ENCODE measurements at places on chromosomes 12 and 14.

DNA sequence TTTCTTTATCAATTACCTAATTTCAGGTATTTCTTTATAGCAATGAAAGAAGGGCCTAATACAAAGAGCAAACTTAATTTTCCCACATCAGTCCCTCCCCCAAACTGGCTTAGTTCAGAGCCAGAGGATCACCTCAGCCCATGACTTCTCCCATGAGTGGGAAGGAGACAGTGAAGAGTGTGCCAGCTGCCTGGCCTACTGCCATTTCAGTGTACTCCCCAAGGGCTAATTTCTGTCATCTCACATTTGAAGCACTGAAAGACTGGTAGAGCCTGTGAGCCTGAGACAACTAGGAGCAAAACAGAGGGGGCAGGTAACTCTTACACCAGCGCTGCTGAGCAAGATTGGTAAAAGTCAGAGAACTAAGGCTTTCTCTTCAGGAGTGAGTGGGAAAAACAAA, 29.1 kb upstream of the ADAM20 start:
- H3K36me3 ChIP-seq, result peaks cover 57% of the 10 kb centered on the region
- DNase-seq, result no peak
- H3K27me3 ChIP-seq, result no peaks in the 10 kb centered on the region
- no peaks in the 10 kb centered on the region for H3K4me1 ChIP-seq

DNA sequence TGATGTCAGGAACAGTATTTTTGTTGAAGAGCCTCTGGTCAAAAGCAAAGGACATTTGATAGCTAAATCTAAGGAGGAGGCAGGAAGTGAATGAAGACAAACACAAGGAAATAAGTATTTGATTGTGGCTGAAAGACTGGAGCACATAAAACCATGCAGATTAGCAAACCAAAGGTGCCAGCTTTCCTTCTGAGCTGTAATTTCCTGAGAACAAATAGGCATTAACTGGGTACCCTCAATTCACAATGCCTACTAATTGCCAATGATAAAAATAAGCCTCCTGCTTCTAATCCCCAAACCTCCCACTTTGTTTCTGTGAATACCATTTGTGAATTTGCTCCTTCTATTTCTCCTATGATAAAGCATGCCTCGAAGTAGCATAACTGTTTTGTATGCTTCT, 1279.6 kb upstream of the USP15 start:
- no peaks in the 10 kb centered on the region for H3K27me3 ChIP-seq
- no peaks in the 10 kb centered on the region for H3K36me3 ChIP-seq
- no peak overlapping the region for H3K4me3 ChIP-seq
- no peak for DNase-seq

GRCh38 chr14:89827265-89827664, 127.3 kb downstream of the EFCAB11 start:
- DNase-seq, result peak; percentile 22
- H3K27me3 ChIP-seq, result no peaks in the 10 kb centered on the region
- no peaks in the 10 kb centered on the region for H3K36me3 ChIP-seq

DNA sequence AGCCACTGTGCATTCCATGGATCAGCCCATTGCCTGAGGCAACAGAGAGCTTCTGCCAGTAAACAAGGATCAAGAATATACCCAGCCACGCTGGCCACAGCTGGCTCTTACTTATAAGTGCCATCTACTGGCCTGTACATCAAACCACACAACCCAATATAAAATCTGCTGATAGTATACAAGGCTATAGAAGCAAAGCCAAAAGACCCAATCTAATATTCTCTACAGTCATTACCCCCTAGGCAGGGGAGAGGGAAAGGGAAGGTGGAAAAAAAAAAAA, 4.4 kb upstream of the FAM186B start:
- no peak overlapping the region for H3K4me3 ChIP-seq
- H3K27me3 ChIP-seq, result no peaks in the 10 kb centered on the region
- H3K27ac ChIP-seq, result no peak overlapping the region

GRCh38 chr12:26512213-26512612, 316.8 kb downstream of the SSPN start:
- no peaks in the 10 kb centered on the region for H3K36me3 ChIP-seq
- H3K4me3 ChIP-seq, result no peak overlapping the region
- DNase-seq, result no peak
- H3K4me1 ChIP-seq, result no peaks in the 10 kb centered on the region
- no peak overlapping the region for H3K27ac ChIP-seq

DNA sequence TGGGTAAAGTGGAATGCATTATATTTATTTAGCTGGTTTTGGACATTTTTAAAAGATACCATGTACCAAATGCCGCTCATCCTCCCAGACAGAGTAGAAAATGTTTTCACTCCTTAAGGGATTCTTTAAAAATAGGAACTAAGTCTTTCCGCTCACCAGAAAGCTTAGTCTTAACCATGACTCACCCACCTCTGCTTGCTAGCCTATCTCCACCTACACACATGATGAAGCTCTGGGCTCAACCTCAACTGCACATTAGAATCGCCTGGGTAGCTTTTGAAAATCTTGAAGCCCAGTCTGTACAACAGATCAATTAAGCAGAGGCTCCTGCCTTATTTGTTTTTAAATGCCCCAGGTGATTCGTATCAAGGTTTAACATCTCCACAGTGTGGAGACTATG, 260.5 kb downstream of the NEDD1 start:
- H3K4me1 ChIP-seq, result no peaks in the 10 kb centered on the region
- H3K4me3 ChIP-seq, result no peak overlapping the region
- no peak overlapping the region for H3K27ac ChIP-seq
- no peak for DNase-seq
- H3K27me3 ChIP-seq, result no peaks in the 10 kb centered on the region

GRCh38 chr12:29743801-29744200, 39.9 kb downstream of the TMTC1 start:
- no peak overlapping the region for H3K4me3 ChIP-seq
- H3K27me3 ChIP-seq, result no peaks in the 10 kb centered on the region
- peak overlapping the region; percentile 51 for H3K27ac ChIP-seq
- DNase-seq, result no peak

DNA sequence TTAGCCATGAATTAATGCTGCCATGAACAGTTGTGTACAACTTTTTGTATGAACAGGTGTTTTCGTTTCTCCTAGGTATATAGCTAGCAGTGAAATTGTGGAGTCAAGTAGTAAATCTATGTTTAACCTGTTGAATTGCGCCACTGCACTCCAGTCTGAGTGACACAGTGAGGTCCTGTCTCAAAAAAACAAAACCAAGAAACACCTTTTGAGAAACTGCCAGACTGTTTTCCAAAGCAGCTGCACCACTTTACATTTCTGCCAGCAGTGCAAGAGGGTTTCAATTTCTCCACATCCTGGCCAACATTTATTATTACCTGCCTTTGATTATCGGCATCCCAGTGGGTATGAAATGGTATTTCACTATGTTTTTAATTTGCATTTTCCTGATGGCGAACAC, 3.3 kb upstream of the PLEKHG3 start:
- no peak overlapping the region for H3K4me3 ChIP-seq
- H3K27ac ChIP-seq, result peak overlapping the region; percentile 7
- DNase-seq, result no peak
- H3K36me3 ChIP-seq, result no peaks in the 10 kb centered on the region
- no peaks in the 10 kb centered on the region for H3K27me3 ChIP-seq

GRCh38 chr12:131091976-131092691, 138.4 kb downstream of the ADGRD1 start:
- no peaks in the 10 kb centered on the region for H3K27me3 ChIP-seq
- DNase-seq, result peak; percentile 61
- H3K4me3 ChIP-seq, result no peak overlapping the region
- H3K4me1 ChIP-seq, result no peaks in the 10 kb centered on the region

- no peaks in the 10 kb centered on the region for H3K27me3 ChIP-seq
- no peak for DNase-seq
- no peaks in the 10 kb centered on the region for H3K4me1 ChIP-seq
- H3K36me3 ChIP-seq, result no peaks in the 10 kb centered on the region
- no peak overlapping the region for H3K4me3 ChIP-seq
Measured at GRCh38 chr12:113425960-113426453, 3.8 kb downstream of the SDSL start.

- no peaks in the 10 kb centered on the region for H3K36me3 ChIP-seq
- peak overlapping the region; percentile 85 for H3K27ac ChIP-seq
- H3K4me3 ChIP-seq, result no peak overlapping the region
- no peaks in the 10 kb centered on the region for H3K27me3 ChIP-seq
Measured at GRCh38 chr14:92603309-92604242, 90.0 kb downstream of the RIN3 start.

DNA sequence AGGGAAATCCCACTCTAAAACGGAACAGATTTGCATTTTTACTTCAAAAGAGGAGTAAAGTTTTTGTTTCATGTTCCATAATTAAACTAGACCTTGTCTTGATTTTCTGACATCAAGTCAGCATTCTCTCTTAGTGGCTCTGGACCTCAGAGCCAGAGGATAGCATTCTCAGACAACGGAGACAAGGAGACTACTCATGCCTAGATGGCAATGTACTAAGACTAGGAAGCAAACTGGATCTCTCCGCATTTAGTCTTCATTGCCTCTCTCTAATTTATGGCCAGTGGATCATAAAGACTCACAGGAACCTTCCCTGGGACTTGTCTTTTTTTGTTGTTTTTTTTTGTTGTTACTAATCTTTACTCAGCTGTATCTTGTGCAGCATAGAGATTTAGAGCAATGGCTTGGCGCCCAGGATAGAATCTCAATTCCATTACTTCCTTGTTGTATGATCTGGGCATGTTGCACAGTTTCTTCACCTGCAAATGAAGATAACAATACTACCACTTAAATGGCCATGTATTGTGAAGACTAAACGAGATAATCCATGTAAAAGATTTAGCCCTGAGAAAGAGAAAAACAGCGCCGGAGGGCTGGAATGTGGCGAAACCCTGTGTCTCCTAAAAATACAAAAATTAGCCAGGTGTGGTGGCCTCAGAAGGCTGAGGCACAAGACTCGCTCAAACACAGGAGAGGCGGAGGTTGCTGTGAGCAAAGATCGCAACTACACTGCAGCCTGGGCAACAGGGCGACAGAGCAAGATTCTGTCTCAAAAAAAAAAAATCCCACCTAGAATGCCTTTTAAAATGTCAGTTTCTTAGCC, 4.0 kb upstream of the GEMIN2 start:
- no peak overlapping the region for H3K27ac ChIP-seq
- H3K4me1 ChIP-seq, result no peaks in the 10 kb centered on the region
- H3K36me3 ChIP-seq, result no peaks in the 10 kb centered on the region
- no peak for DNase-seq

DNA sequence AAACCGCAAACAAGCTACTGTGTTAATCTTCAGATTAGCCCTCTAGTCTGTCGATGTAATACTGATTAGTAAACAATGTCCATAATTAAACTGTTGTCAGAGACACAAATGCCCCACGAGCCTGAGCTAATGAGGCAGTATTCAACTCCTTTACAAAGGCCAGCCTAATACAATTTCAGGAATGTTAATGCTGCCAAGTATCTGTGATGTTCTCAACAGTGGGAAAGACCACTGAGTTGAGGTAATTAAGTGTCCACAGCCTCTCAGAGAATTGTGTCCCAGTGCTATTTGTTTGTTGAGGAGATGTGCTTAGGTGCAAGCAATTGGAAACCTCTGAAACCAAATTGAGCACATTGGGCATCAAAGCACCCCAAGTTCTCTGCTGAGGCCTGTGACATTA, 139.4 kb upstream of the CDKN3 start:
- no peak for DNase-seq
- no peak overlapping the region for H3K27ac ChIP-seq
- H3K4me3 ChIP-seq, result no peak overlapping the region
- H3K4me1 ChIP-seq, result no peaks in the 10 kb centered on the region
- no peaks in the 10 kb centered on the region for H3K36me3 ChIP-seq

DNA sequence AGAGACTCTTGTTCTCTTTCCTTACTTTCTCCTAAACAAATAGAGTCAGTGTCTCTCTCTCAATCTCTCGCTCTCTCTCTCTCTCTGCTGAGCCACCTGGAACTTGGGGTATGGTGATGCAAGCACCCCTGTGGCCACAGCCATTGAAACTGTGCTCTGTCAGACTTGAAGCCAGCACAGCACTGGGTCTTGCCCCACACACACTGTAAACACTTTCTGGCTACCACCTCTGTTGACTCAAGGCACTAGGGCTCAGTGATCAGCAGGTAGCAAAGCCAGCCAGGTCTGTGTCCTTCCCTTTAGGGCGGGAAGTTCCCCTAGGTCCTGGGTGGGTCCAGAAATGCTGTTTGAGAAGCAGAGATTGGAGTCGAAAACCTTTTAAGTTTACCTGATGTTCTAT, 125.9 kb upstream of the GARIN6 start:
- H3K27ac ChIP-seq, result no peak overlapping the region
- H3K4me1 ChIP-seq, result no peaks in the 10 kb centered on the region
- H3K36me3 ChIP-seq, result no peaks in the 10 kb centered on the region
- H3K4me3 ChIP-seq, result no peak overlapping the region
- H3K27me3 ChIP-seq, result no peaks in the 10 kb centered on the region

- no peaks in the 10 kb centered on the region for H3K27me3 ChIP-seq
- peak overlapping the region; percentile 45 for H3K4me3 ChIP-seq
- no peak for DNase-seq
- peaks cover 18% of the 10 kb centered on the region for H3K36me3 ChIP-seq
Measured at GRCh38 chr14:73717266-73717665, 3.1 kb upstream of the PNMA1 start.

- no peak overlapping the region for H3K27ac ChIP-seq
- no peaks in the 10 kb centered on the region for H3K4me1 ChIP-seq
- no peak for DNase-seq
- no peaks in the 10 kb centered on the region for H3K27me3 ChIP-seq
Measured at GRCh38 chr12:2682296-2683251, 112.2 kb upstream of the FKBP4 start.

DNA sequence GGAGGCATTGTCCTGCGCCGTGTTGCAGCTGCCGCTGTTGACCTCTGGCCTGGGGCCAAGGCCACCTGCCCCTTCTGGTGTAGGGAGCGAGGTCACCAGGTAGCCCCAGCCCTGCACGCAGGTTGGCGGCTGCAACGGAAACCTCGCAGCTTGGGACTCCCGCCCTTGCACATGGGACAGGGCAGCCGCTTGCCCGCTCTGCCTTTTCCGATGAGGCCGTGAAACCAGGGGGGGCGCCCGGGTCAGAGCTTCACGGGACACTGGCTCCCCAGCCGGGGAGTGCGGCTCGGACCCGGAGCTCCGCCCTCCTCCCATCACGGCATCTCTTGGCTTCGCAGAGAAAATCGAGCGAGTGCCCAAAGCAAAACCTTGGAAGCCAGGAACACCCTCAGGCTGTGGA, 25.4 kb downstream of the DNAH10 start:
- peaks cover 9% of the 10 kb centered on the region for H3K27me3 ChIP-seq
- DNase-seq, result peak; percentile 59
- H3K4me1 ChIP-seq, result no peaks in the 10 kb centered on the region
- H3K27ac ChIP-seq, result no peak overlapping the region

DNA sequence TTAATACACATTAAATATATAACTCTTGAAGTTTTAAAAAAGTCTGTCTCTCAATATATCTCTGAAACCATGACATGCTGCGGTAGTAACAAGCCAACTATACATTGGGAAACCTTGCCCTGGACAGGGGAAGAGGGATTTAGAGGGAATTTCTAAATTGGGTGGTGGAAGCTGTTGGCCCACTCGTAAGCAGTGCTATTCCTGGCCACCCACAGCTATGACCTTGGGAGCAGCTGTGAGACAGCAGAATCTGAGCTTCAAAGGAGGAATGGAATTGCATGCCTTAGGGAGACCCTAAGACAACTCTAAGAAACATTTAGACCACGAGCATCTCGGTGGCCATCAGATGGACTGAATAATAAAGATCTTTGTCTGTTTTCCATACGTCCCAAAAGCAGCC, 15.8 kb upstream of the GCH1 start:
- H3K4me1 ChIP-seq, result no peaks in the 10 kb centered on the region
- H3K4me3 ChIP-seq, result no peak overlapping the region
- no peaks in the 10 kb centered on the region for H3K27me3 ChIP-seq
- no peak for DNase-seq
- no peaks in the 10 kb centered on the region for H3K36me3 ChIP-seq

GRCh38 chr14:23446291-23446851, 10.9 kb upstream of the MYH7 start:
- no peaks in the 10 kb centered on the region for H3K27me3 ChIP-seq
- no peaks in the 10 kb centered on the region for H3K36me3 ChIP-seq
- H3K4me1 ChIP-seq, result no peaks in the 10 kb centered on the region
- DNase-seq, result peak; percentile 55
- H3K4me3 ChIP-seq, result no peak overlapping the region

Data from tibial artery (tissue), 4 donors.